ENCODE measurements at places on chromosomes 12 and 14.

- no peak for DNase-seq
Observed at GRCh38 chr14:43877351-43877960, 629.6 kb downstream of the FSCB start.

GRCh38 chr14:96962337-96962736 is 165.2 kb downstream of the VRK1 start:
- peak; percentile 40 for DNase-seq

- DNase-seq = peak; percentile 55
Observed at GRCh38 chr14:20935303-20935984, 19.8 kb upstream of the RNASE2 start.

DNA sequence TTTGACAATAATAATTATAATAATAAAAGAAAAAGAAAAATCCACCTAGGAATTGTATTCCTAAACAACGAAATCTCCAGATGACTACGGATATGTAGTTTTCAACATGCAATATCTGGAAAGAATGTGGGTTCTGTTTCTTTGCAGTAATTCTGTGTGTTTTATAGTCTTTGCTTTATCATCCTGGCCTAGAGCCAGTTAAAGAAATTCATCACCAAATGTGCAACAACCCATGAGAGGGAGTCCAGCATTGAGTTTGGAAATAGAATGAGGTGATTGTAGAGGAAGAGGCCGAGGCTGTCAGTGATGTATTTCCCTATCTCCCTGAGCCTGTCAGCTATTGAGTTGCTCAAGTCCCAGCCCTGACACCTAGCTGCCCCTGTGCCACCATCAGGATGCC is 200.5 kb upstream of the DCN start:
- DNase-seq = no peak

DNA sequence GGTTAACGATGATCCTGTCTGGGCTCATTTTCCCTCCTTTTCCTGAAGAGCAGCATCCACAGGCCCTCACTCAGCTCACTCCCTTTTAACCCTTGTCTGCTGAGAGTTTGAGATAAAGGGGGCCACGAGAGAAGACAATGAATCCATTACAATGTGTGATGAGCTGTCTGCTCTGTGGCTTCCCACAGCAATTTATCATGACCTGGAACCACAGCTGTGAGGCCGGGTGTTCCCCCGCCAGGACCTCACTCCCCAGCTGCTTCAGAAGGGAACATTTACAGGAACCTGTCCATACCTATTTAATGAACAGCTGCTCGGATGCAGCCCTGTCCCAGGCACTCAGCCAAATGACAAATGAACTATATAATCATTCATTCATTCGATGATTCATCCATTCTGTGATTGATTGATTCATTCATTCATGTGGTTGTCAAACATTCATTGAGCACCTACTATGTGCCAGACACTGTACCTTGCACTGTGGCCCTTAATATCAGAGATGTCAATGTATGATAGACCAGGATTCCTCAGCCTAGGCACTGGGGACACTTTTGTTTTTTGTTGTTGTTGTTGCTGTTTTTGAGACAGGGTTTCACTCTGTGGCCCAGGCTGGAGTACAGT is 18.5 kb upstream of the P2RX7 start:
- no peak for DNase-seq

DNA sequence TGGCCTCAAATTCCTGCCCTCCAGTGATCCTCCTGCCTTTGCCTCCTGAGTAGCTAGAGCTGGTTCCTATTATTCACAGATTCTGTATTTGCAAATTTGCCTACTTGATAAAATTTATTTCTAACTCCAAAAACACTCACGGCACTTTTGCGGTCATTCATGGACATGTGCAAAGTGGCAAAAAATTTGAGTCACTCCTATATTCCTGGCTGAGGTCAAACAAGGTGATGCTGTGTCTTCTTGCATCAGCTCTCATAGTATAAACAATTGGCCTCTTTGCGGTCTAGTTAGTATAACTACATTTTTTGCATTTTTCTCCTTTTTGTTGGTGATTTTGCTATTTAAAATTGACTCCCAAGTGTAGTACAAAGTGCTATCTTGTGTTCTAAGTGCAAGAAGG is 24.7 kb downstream of the ATF1 start:
- no peak for DNase-seq

DNA sequence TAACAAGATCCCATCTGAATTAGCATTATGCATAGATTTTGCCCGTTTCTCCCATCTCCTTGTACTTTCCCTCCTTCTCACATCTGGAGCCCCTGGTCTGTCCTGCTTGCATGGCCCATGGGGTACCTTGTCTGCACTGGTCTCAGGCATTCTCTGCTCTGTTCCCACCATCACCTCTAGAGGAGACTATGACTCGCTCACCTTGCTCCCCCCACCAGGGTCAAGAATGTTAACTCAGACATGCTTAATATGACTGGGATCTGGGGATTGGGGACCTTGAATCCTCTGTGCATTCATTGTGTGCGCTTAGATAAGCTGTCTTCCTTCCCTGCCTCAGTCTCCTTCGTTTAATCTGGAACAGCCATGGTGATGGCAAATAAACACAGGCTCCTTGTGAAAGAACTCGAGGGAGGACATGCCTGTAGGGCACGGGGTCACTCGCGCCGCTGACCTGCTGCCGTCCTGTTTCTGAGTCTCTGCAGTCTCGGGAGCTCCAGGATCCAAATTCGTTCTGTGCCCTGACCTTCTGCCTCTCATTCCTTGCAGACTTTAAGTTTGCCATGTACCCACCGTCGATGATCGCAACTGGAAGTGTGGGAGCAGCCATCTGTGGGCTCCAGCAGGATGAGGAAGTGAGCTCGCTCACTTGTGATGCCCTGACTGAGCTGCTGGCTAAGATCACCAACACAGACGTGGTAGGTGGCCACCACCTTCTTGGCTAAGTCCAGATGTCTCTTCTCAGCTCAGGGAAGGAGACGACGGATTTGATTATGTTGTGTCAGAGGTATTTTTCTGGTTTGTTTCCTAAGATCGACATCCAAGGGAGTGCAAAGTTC is 15.0 kb downstream of the CCND2 start:
- DNase-seq = peak; percentile 82

GRCh38 chr14:43449291-43449690 is 1057.8 kb downstream of the FSCB start:
- no peak for DNase-seq

- no peak for DNase-seq
Observed at GRCh38 chr14:24055971-24056799, 4.4 kb downstream of the CARMIL3 start.

DNA sequence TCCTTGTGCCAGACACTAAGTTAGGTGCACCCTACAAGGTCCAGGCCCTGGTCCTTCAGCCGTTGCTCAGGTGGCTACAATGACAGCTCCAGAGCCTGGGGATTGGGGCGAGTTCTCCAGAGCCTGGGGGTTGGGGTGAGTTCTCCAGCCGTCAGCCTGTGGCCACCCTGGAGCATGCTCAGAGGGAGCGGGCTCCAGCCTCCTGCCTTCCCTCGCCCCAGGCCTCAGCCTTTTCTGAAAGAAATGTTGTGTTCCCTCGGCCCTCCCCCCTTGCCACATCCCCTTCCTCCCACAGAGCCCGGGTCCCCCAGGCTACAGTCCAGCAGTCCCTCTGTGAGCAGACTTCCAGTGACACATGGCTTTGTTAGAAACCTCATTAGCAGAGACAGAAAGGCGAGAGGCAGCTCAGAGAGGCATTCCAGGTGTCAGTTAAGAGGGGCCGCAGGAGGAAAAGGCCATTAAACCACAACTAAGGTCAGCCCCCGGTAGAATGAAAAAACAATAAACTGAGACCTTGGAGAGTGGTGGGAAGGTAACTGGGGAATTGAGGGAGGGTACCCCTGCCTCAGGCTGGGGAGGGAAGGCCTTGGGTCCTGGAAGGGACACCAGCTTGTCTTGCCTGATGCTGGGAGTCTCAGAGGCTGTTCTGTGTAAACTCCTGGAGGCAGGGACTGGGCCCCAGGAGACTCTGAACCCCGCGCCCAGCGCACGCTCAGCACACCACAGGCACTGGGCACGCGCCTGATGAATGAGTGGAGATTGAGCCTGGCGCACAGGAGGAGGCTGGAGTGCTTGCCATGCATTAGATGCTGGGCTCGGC is 23.1 kb upstream of the COL2A1 start:
- no peak for DNase-seq

DNA sequence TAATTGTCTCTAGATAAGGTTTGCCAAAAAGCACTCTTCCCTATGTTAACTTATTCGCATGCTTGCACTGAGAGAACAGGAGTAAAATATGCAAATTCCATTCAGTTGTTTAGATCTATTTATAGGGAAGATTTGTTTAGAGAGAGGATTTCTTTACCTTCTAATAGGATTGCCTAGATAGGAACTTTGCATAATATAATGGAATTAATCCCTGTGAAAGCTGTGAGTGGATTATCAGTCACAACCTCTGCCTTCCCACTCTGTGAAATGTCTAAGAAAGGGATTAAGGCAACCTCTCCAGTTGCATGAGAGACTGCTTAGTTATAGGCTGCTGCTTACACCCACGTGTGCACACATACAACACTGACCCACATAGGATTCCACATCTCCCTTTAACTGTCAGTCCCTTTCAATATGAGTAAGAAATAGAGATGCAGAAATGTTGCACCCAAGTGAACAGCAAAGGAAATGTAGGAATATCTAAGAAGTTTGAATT is 83.2 kb downstream of the ALG10B start:
- DNase-seq = no peak
